ENCODE measurements at places on chromosomes 1 and 21.

GRCh38 chr1:215992620-215993019 lies 425.5 kb downstream of the KCTD3 start:
- peak; percentile 26 for DNase-seq

GRCh38 chr1:79128722-79129121 lies 122.2 kb upstream of the ADGRL4 start:
- peak; percentile 68 for DNase-seq

GRCh38 chr1:230163719-230164118 lies 96.7 kb downstream of the GALNT2 start:
- DNase-seq = no peak

- no peak for DNase-seq
Measured at GRCh38 chr1:23500466-23500865, 16.5 kb upstream of the ASAP3 start.

GRCh38 chr1:155978973-155979429 lies 654 bp upstream of the ARHGEF2 start:
- DNase-seq = no peak

DNA sequence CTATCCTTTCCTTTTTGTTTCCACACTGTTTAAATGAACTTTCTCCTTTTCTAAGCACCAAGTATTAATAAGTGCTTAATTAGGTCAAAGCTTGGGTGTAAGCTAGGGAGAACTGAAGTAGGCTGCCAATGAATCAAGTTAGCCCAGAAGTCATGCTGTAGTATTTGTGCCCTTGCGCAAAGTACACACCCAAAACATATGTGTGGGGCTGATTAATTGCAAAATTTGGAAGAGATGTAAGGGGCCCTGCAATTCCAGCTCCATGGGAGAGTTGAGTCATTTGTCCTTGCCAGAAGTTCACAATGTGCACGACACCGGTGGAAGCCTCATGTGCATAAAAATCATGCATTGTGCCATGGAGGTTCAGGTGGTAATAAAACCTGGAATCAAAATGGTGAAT lies 18.6 kb upstream of the NTNG1 start:
- DNase-seq = no peak

GRCh38 chr1:167592475-167592874 lies 37.6 kb upstream of the RCSD1 start:
- DNase-seq = no peak

DNA sequence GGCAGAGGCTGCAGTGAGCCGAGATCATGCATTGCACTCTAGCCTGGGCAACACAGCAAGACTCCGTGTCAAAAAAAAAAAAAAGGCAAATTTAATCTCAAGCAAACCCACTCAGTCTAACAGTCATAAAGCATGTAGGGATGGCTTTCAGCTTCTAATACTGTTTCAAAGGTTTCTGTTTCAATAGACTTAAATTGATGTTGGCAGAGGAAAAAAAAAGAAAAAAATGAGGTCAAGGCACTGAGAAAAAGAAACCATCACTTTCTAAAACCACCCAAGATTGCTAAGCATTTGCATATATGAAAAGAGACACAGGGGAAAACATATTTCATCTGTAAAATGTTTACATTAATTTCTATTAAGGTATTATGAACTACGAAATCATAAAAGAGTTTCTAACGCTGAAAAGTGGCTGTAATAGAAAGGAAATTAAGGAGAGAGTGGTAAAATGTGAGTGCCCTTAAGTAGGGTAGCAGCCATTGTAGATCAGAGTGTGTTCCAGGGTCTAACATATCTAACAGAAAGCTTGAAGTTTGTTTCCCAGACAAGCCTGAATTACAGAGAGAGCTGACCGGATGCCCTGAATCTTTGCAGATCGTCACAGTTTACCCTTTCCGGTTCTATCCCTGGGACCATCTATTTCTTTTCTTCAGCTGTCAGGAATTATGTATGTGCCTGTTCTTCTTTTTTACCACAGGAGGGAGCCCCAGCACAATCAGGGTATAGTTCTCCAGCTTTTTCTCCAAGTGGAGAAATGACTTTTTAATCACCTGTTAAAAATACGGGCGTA lies 70.0 kb downstream of the PLD5 start:
- DNase-seq = peak; percentile 24

DNA sequence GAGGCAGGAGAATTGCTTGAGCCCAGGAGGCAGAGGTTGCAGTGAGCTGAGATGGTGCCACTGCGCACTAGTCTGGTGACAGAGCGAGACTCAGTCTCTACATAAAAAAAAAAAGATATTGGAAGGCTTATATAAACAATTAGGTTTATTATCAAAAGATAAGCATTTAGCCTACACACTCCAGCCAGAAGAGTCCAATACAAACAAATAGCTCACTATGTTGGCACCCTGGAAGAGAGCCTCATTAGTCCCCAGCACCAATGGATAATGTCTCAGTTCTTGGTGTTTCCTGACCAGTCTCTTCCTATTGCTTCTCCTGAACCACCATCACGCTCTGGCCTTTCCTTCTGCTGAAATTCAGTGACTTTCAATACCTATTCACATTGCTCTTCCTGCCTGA lies 48.6 kb upstream of the ATP1A1 start:
- DNase-seq = no peak

DNA sequence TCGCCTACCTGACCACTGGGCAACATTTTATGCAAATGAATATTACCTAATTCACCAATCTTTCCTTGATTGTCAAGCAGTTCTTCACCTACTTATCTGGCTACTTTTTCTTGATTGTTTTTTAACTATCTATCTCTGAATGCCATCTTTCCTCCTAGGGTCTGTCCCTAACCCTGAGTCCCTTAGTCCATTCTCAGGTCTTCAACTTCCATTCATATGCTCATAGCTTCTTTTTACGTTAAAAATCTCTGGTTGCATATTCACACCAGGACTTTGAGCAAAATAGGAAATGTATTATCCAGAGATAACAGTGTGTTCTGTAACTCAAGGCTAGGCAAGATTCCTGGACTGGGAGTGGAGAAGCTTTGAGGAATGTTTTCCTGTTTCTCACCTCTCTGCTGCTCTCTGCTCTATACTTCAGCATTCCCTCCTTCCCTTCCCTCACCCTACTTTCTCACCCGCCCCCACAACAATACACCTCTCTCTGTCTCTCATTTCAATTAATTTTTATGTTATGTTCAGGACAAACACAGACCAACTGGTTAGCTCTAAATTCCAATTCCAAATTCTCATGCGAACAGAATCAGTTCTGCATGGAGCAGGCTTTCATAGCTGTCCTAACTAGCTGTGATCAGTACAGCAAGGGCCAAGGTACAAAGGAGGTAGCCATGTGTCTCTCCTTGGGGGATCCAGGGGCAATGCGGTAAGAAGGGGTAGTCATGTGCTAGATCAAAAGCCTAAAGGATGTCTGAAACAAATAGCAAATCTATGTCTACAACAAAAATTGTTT lies 278.4 kb downstream of the USH2A start:
- DNase-seq = no peak

- no peak for DNase-seq
Measured at GRCh38 chr1:210850556-210850955, 283.4 kb downstream of the KCNH1 start.

DNA sequence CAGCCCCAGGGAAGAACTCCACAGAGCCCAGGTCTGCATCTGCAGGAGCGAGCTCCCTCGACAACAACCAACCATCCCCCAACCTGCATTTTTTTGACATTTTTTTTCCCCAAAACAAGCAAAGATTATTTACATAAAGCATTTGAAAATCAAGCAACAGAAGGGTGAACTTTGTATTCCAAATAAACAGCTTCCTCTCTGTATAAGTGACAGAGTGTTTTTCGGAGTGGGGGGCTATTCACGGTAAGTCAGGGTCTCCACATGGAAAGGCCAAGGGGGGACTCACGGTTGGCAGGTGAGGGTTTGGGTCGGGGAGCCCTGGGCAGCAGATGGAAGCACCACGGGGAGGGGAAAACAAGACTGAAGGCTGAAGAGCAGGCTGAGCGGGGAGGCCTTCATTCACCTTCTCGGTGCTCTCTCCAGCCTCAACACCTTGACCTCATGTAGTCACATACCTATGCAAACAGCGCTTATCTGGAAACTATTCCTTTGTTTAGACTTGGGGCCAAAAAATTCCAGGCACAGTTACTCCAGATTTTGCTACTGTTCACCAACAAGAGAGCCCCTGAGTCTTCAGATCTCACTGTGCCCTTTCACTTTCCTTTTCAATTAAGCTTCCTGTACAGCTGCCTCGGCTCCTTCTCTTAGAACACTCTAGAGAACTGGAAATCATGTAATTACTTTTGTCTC lies 27.6 kb downstream of the C2CD2 start:
- no peak for DNase-seq

- DNase-seq = no peak
Measured at GRCh38 chr1:59285691-59286090, 11.2 kb upstream of the FGGY start.

GRCh38 chr21:41482301-41482700 lies 25.7 kb downstream of the TMPRSS2 start:
- DNase-seq = peak; percentile 91

DNA sequence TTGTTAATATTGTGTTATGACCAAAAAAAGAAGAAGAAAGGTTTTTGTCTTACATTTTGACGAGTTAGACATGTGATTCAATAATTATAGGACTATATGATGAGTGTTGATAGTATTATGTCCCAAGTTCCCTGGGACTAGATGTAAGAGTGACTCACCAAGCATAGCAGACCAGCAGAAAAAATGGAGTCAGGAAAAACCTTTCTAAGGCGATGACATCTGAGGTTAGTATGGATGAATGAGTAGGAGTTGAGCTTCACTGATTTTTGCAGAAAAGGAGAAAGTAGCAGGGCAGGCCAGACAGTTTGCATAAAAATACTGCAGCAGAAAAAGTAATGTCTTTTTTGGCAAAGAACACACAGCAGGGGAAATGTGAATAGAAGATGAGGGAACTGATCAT lies 1041.3 kb upstream of the ADGRL4 start:
- DNase-seq = peak; percentile 16

- DNase-seq = no peak
Measured at GRCh38 chr1:3620708-3621107, 4.1 kb upstream of the TPRG1L start.

DNA sequence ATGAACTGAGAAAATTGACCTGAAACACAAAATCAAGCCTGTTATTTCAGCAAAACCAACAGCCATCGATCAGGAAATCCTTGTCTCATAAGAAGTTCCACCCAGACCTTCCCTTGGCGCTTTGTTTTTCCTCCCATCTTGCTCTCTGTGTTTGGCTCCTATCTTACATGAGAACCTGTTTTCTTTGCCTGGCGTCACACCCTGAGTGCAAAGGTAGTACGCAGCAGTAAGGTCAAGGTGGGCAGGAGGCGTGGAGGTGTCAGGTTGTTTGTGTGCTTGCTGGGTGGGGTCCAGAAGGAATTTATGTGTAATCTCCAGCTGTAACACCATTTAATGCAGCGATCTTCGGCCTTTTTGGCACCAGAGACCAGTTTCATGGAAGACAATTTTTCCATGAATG lies 50.5 kb downstream of the C1orf21 start:
- DNase-seq = no peak

GRCh38 chr21:36784947-36785346 lies 86.0 kb downstream of the SIM2 start:
- DNase-seq = no peak

DNA sequence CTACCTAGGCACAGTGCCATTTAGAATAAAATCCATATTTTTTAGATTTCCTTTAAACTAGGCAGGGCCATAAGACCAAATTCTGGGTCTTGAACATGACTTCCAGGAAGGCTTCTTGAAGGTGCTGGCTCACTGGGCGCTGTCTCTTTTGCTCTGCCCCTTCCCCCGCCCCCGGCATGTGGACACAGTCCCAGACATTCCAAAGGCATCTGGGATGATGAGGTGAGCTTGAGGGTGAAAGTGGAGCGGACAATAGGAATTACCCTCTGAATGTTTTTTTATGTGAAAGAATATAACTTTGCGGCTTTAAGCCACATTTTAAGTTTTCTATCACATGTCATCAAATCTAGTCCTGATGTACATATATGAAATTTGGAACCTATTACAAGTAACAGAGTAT lies 29.4 kb downstream of the RWDD3 start:
- no peak for DNase-seq

- no peak for DNase-seq
Measured at GRCh38 chr1:115041654-115042053, 12.0 kb downstream of the TSHB start.

GRCh38 chr1:216926720-216927510 lies 203.7 kb upstream of the ESRRG start:
- no peak for DNase-seq

DNA sequence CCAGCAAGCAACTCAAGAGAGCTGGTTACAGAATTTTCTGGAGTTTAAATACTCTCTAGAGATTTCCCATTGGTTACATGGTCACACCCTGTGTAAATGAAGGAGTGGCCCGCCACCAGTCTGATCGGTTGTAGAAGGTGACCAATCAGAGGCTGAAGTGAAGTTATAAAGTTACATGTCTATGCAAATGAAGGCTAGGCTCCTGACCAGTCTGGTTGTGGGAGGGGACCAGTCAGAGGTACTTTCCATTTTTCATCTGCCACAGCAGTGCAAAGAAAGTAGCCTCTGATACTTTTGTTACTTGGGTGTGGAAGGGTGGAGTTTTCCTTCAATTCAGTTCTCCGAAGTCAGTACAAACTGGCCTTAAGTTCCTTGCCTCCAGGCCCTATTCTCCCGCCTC lies 273.7 kb downstream of the BARHL2 start:
- DNase-seq = no peak

- DNase-seq = peak; percentile 39
Measured at GRCh38 chr1:230754796-230755195, 7.6 kb downstream of the CAPN9 start.

DNA sequence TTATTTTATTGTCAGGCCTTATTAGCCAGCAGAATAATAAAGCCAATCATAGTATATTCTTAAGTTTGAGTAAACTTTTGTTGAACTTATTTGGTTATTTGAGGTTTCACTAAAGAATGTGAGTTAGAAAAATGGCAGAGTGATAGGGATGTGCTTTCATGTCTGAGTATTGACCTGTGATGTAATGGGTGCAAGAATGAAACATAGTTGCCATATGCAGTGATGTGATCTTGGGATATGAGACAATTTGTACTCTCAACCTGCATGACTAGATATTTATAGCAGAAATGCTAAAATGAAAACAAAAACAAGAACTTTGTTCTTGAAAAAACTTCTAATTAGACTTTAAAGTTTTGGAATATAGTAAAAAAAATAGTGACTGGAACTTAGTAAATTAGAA lies 97.9 kb downstream of the DISP1 start:
- DNase-seq = no peak
